ENCODE measurements at places on chromosomes 6 and 20. TPM values are rescaled to one million over a fixed set of nuclear protein-coding genes. Genes with fewer than 3 reads are reported as not detected.

DNA sequence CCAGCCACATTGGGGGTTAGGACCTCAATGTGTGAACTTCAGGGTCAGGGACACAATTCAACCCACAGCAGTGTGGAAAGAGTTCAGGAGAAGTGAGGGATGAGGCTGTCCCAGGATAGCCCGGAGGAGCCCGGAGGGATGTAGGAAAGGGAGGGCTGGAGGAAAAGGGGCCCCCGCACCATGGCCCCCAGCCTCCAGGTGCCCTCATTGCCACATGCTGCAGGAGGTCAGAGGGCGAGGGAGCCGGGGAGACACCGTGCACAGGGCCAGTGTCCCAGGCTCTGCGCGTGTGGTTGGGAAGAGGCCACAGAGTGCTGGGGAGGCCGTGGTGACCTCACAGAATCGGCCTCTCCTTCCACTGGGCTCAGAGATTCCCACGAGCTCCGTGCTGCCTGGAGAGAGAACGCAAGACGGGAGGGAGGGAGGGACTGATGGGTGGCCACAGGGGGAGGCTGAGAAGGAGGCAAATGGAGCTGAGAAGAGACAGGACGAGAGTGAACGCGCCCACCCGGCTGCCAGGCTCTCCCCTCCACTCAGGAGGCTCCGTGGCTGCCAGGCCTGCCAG lies 215.1 kb downstream of the DLL1 start:
- no peak for DNase-seq

The FNDC11 gene
- total RNA-seq = not detected

- no peak for DNase-seq
Observed at GRCh38 chr6:164294047-164294784, 879.7 kb downstream of the QKI start.

DNA sequence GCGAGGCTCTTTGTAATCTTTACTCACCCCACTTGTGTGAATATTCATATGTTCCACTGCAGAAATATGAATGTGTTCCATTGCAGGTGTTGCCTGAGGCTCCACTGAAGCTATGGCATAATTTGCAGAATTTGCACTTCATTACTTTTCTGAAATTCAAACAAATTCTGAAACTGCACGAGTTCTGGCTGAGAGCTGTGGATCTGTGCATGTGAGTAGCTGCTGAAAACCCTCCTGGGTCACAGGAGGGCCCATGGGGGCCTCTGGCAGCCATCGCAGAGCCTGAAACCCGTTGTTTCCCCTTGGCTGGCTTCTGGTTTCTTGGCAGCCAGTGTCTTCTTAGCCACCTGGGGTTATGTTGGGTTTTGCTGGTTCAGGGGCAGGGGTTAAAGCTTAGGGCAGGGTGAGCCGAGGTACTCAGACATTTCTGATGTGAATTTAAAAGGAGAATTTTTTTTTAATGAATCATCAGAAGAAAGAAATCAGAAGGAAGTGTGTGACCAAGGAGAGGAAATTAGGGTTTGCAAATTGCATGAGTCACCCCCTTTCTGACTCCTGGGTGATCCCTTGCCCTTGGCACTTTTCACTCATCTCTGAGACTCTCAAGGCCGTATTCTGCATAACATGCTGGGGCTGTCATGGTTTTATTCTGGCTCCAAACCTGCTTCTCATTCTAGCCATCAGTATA lies 40.6 kb downstream of the TOX2 start:
- DNase-seq = peak; percentile 99

GRCh38 chr20:34199183-34199582 lies 42.0 kb upstream of the ASIP start:
- DNase-seq = no peak

- DNase-seq = peak; percentile 46
Observed at GRCh38 chr6:42898891-42899361, 16.9 kb upstream of the PTCRA start.

GRCh38 chr6:118263921-118264486 lies 284.1 kb upstream of the PLN start:
- DNase-seq = peak; percentile 21

DNA sequence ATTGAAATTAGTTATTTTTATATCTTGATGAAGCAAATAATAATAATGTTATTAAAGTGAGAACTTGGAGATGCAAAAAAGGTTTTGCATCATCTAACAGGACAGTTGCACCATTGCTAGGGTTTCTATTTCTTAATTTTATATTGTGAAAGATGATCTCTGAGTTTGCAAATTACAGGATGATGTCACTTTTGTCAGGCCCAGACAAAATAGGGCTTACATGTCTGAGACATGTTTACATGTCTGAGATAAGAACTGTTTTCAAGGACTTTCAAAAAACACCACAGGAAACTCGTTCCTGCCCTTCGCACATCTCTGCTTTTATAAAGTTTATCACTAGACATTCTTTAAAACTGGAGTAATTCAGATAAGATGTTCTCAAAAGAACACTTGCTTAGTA lies 1075.8 kb upstream of the MANEA start:
- no peak for DNase-seq

The AKIRIN2 gene
- total RNA-seq = 19.4 TPM

The SPTLC3 gene
- total RNA-seq = 6.5 TPM

- no peak for DNase-seq
Observed at GRCh38 chr6:2765896-2766766, 938 bp downstream of the WRNIP1 start.

DNA sequence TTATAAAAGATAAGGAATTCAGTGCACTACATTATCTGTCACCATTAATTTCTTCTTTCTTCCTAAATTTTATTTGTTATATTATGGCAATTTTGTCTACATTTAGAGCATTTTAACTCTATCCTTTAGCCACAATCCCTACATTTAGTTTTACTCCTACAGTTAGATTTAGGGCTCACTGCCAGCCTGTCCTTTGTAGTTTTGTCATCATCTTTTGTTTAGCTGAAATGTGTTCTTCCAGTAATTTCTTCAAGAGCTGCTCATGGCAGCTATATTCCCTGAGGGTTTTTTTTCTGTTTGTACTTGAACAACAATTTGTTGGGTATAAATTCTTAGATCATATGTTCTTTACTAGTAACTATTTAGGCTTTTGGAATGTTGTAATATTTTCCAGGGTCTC lies 72.7 kb upstream of the B3GAT2 start:
- DNase-seq = no peak

DNA sequence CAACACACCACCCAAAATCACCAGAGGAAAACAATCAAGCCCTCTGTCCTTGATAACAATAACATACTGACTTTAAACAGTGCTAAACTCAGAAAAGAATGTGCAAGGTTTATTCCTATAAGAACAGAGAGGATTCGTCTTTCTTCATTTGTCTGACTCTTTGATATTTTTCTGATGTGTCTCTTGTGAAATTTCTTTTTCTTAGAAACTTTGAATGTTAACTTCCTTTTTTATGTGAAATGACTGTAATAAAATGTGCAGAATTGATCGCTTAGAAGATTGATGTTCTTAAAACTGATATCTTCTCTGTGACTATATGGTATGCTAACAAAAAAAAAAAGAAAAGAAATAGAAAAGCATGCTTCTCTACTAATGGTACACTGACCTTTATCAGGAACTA lies 947.4 kb upstream of the CITED2 start:
- DNase-seq = no peak

- peak; percentile 26 for DNase-seq
Observed at GRCh38 chr6:66226109-66226508, 519.1 kb upstream of the EYS start.

DNA sequence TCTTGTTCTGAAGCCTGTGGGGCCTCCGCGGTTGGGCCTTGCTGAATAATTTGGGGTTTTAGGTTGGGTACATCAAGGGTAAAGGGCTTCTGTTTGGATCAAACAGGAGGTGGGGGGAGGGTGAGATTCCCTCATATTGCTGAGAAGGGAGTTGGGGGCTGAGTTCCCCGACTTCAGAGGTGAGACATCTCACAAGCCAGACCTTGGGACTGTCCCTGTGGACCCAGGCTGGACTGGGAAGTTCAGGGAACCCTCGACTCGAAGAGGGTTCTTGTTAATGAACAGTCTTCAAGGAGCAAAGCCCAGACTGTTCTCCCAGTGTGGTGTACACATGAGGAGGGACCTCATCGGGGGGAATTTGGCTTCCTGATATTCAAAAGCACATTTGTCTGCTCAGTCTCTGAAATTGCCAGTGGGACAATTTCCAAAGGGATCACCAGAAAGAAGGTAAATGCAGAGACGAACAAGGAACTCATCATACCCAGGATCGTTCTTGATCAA lies 118.5 kb downstream of the SYCP2 start:
- no peak for DNase-seq

The ZNF165 gene
- 0.43 TPM for total RNA-seq

DNA sequence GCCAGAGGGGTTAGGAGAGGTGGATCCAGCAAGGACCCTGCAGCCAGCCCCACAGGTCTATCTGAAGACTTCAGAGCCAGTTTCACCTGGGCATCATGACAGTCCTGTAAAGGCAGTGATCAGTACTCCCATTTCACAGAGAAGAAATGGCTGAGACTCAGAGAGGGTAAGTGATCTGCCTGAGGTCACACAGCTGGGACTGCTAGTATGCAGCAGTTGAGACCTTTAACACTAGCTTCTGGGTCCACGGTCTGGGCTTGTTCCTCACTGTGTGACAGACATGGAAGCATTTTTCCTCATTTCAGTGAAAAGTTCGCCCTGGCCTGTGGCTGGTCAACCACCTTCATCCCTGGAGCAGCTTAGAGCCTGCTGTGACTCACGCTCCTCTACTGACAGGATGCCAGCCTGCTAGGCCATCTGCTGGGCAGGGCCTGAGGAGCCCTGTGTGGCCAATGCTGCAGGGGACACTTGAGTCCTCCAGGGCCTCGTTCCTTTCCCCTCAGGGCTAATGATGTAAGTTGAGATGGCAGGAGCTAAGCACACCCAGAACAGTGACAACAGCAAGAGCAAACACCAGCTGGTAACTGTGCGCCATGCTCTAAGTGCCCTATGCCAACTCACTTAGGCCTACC lies 192.0 kb downstream of the LRFN2 start:
- peak; percentile 42 for DNase-seq

The VNN1 gene
- 0.27 TPM for total RNA-seq

The CDH26 gene
- 0.64 TPM for total RNA-seq

The RALY gene
- 99.9 TPM for total RNA-seq

The BMP7 gene
- 0.03 TPM for total RNA-seq

The BNIP5 gene
- total RNA-seq = not detected

DNA sequence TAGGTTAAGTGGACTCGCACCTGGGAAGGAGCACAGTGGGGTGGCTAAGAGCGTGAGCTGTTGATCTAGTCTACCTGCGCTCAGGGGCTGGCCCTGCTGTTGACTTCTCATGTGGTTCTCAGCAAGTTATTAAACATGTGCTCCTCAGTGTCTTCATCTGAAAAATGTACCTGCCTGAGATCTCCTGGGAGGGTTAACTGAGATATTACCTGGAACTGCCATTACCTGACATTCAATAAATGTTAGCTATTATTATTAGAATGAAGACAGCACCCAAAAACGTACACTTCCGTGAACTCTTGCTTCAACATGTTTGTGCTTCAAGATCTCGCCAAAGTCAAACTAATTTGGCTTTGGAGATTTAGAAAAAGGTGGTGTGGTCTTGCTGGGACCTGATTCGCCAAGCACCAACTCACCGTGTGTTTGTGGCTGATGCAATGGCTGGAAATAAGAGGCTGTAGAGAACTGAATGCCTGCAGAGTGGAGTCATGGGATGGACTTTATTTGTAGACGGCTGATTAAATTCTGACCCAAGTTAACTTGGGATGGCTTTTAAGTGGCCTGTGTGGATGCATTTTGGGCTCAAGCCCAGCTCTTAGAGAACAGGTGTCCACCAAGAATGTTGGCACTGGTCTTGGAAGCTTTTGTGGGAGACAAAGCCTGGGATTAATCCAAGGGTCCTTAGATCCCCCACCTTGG lies 692.9 kb downstream of the QKI start:
- no peak for DNase-seq

- peak; percentile 72 for DNase-seq
Observed at GRCh38 chr20:3616250-3616649, 46.9 kb downstream of the GFRA4 start.

The NKX2-2 gene
- 0.13 TPM for total RNA-seq

DNA sequence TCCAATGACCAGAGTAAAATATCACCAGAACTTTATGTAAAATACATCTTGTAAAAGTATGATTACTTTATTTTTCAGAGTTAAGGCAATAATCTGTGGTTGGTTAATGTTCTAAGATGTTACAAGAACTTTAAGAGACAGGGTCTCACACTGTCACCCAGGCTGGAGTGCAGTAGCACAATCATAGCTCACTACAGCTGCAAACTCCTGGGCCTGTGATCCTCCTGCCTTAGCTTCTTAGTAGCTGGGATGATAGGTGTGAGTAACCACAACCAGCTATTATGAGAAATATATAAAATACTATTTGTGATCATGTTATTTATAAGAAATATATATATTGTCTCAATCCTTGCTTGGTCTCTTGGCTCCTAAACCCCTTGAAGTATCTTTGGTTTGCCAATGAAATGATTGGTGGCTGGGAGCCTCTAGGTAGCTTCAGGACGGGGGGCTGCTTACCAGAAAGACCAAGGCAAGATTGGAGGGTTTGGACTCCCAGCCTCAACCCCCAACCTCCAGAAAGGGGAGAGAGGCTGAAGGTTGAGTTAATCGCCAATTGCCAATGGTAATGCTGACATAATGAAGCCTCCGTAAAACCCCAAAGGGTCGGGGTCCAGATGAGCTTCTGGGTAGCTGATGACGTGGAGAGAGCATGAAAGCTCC lies 15.4 kb downstream of the SOD2 start:
- no peak for DNase-seq

DNA sequence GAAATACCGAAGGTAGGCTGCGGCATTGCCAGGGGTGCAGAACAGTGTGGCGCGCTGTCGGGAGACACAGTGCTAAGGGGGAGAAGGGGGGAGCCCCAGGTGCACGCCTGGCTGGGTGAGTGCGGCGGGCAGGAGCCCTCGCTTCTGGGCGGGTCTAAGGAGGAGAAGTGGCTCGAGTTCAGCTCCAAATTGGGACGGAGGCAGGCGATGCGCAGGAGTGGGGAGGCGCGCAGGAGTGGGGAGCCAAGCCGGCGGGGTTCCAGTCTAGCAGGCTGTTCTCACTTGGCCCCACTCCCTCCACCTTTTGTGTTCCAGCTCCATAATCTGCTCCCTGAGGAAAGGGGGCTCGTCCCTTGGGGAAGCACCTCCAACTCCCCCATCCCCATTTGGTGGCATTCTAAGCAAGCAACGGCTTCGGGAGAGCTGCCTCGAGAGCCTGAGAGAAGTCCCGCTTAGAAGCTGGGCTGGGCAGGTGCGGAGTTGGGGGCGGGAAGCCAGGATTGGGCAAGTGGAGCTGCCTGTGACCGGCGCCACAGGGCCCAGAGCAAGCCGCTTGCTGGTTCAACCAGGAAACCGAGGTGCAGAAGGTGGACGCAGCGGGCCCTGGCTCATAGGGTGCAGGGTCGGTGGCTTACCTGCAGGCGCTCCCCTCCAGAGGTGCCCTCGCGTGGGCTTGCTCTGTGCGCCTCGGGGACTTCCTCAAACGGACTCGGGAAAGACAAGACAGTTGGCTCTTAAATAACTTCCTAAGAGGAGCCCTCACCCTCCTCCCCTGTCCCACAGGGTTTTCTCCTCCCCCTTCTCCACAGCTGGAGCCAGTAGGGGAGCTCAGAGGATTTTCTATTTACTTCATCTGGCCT lies at the start of gene F13A1:
Gene F13A1, minus strand, starts transcription at position 711 of the 860 bp plus-strand sequence. CDS start 1,998 bp downstream, outside the sequence.
- DNase-seq = no peak

- no peak for DNase-seq
Observed at GRCh38 chr6:30591008-30591407, 19.8 kb downstream of the ABCF1 start.

GRCh38 chr6:168596344-168596743 lies 155.4 kb downstream of the SMOC2 start:
- DNase-seq = no peak

The STMND1 gene
- not detected for total RNA-seq

The ZC2HC1B gene
- total RNA-seq = not detected
